Activated CD4-positive, CD25-positive, alpha-beta regulatory T cell treated with anti-CD3 and anti-CD28 coated beads, Interleukin-2, amount 50 U/mL, for 16 hours (primary cell): ENCODE measurements at places on chromosomes 11 and 22.

DNA sequence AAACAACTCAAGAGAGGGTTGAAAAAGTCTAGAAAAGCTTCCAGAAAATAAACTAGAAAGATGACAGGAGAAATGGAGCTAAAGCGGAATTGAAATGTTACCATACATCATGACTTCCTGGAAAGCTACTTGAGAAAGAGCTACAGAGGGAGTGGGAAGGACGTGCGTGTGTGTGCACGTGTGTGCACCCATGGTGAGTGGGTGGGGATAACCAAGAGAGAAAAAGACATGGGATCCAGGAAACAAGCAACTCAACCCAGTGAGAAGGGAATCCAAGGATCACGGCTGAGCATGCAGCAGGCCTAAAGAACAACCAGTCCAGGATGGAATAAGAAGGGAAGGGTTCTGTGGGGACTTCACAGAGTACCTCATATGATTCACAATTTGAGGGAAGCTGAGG is 21.6 kb downstream of the APOL1 start:
- no peak for DNase-seq

GRCh38 chr22:49540084-49540912 is 287.4 kb downstream of the BRD1 start:
- DNase-seq = no peak

DNA sequence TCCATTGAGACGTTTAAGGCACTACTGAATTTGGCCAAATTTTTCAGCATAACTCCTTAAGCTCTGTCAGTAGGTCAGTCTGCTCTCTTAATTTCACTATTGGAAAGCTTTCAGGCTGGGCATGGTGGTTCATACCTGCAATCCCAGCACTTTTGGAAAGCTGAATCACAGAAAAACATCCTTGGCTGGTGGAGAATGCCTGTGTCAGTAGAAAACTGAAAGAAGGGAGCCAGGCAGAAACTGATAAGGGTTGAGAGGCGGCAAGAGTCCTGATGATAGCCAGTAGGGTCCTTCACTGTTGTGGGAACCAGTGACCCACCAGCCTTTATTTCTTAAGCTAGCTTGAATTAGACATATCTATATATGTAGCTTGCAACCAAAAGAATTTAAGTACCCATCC is 22.6 kb downstream of the NEU3 start:
- no peak for DNase-seq

- DNase-seq = no peak
Measured at GRCh38 chr22:38109371-38110001, 998 bp downstream of the BAIAP2L2 start.

DNA sequence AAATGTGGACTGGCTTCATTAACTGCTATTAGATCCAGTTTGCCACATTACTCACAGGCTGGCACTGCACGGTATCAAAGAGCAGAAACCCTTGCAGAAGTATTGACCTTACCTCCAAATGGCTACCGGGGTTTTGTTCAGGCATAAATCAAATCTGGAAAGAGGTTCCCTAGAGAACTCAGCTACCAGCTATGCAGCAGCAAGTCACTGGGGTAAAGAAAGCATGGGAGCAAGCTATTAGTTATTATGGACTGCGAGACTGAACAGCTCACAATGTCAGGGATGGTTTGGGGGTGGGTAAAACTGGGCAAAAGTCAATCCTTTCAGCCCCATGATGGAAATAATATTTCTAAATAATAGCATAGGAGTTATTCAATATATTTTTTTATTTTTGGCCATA is 128.1 kb downstream of the FANCF start:
- no peak for DNase-seq

DNA sequence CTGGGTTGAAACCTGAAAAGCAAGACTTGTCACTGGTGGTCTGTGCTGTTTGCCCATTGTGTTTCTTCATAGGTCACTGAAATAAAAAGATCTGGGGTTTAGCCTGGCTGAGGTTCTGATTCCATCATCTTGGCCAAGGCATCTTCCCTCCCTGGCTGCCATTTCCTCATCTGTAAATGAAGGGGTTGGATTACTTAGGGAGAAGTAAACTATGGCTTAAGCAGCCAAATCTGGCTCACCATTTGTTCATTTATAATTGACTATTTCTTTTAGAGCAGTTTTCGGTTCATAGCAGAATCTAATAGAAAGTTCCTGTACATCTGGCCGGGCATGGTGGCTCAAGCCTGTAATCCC is 52.3 kb upstream of the YWHAH start:
- no peak for DNase-seq

DNA sequence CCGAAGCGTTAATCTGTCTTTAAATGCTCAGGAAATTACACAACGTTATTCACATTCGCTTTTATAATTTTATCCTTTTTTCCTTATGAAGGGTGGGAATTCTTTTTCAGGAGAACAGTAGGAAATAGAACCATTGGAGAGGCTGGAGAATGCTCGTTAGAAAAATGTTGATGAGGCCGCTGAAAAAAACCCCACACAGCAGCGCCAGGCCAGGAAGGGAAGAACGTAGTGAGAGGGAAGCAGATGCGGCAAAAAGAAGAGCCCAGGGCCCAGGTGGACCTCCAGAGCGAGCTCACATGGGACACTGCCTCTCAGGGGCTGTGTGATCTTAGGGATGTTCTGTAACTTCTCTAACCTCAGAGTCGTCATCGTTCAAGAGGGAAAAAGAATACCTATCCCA is 691.6 kb downstream of the OPCML start:
- no peak for DNase-seq

DNA sequence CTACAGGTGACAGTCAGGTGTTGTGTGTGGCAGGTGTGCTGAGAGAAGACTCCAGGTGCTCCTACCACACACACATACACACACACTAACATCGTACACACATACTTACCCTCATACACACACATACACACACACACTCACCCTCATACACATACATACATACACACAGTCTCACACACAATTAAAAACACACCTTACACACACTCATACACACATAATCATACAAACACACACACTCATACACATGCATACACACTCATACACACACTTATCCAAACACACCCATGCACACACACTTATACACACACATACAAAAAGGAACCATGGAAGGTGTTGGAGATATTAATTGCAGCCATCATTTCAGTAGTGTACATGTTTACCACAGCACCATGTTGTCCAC is 4.6 kb downstream of the KRTAP5-3 start:
- DNase-seq = no peak

DNA sequence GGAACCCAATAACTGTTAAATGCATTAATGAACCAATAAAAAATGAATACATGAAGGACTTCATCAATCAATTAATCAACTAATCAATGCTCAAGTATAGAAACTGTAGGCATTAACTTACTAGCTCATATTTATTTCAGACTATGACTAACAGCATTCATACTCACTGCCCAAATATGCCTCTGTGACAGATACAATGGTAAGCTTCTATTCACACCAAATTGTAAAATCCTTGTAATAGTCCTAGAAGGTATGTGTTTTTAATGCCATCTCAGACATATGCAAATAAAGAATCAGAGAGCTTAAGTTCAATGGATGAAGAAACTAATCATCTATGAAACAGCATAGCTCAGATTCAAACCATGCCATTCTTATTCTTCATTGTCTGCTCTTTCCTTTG is 1253.6 kb upstream of the TENM4 start:
- DNase-seq = no peak

- DNase-seq = no peak
Measured at GRCh38 chr11:109964487-109964886, 128.7 kb upstream of the ZC3H12C start.

- no peak for DNase-seq
Measured at GRCh38 chr11:59204746-59205145, 8.0 kb downstream of the MPEG1 start.

- no peak for DNase-seq
Measured at GRCh38 chr11:62806611-62807121, 1.4 kb upstream of the NXF1 start.

GRCh38 chr22:46417769-46418168 is 82.3 kb downstream of the TRMU start:
- no peak for DNase-seq

DNA sequence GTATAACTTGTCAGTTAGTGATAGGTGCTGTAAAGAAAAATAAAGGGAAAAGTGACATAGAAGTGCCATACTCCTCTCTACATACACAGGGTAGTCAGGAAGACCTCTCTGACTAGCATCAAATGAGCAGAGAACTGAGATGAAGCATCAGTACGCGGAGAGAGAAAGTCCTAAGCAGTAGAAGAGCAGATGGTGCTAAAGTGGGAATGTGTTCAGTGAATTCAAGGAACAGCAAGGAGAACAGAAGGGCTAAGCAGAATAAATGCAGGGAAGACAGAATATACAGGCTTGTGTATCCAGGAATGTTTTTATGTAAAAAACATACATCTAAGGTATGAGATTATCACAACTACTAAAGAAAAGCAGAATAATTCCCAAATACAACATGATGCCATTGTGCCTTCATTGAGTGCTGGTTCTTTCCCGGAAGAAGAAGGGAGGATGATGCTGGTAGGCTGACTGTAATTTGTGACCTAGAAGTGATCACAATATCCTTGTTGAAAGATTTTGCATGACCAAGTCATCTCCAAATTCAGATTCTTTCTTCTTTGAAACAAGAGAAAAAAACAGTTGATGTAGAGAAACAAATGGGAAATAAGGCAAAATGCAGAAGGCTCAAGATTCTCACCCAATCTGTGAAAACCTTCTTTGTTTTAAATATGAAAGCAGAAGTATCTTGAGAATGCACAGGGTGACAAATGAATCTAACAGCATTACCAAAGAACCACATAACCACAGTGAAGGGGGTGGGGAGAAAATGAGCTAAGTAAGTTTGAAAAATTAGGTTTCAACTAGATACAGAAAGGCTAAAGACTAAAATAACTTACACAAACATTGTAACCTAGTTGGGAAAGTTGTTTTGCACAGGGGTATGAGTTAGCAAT is 20.5 kb downstream of the MRE11 start:
- no peak for DNase-seq

DNA sequence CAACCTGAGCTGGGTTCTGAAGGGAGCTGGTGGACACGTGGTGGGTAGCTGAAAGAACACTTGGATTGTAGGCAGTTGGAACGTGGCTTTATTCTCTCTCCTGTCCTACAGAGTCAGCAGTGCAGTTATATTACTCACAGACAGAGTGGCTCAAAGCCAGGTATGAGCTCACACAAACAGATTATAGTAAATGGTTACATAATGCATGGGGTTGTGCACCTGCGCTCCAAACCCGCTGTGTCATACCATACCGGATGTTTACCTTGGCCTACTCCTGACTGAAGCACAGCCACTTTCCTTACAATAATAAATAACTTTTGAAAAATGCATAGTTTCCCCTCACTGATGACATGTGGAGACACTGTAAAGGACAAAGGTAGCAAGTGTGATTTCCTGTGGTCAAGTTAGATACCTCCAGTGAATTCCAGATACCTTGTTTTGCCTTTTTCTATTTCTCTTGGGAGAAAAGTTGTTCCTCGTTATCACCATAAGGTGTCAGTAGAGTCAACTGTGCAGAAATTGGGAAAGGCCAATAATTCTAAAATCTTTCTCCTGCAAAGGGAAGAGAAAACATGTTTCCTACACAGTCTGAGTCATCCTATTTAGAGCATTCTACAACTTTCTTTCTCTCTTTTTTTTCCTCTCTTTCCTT is 13.5 kb downstream of the MS4A6A start:
- no peak for DNase-seq

DNA sequence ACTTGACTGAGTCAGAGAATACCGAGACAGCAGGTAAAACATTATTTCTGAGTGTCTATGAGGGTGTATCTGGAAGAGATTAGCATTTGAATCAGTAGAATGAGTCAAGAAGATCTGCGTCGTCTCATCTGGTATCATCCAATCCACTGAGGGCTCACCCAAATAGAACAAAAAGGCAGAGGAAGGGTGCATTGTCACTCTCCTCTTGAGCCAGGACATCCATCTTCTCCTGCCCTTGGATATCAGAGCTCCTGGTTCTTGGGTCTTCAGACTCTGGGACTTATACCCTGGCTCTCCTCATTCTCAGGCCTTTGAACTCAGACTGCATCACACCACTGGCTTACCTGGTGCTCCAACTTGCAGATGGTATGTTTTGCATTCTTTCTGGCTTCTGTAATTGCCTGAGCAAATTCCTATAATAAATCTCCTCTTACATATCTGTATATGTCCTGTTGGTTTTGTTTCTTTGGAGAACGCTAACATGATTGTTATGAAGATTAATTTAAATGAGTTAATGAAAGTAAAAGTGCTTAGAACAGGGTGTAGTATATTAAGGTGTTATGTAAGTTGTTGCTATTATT is 49.3 kb downstream of the ME3 start:
- no peak for DNase-seq

- no peak for DNase-seq
Measured at GRCh38 chr11:95466416-95466815, 235.4 kb upstream of the SESN3 start.

DNA sequence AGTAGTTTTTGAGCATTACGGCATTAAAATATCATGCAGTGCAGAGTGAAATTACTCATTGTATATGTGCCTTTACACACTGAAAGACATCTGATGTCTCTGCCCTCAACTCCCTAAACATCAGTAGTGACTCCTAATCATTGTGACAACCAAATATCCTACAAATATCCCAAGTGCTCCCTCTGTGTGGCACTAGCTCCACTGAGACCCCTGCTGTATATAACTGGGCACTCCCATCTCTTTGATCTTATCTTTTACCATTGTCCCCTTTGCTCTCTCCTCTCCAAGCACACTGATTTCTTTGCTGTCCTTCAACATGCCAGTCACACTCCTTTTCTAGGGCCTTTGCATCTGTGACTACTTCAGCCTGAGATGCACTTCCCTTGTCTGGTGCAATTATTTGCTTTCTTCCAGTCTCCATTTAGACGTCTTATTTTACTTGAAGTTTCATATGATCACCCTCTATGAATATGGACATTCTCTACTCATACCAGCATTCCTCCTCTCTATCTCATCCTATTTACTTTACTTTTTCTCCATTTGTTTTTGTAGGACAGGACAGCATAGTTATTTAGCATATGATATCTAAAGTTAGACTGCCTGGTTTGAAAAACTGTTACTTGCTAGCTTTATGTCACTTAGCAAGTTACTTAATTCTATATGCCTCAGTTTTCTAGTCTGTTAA is 2.4 kb downstream of the SLC5A12 start:
- no peak for DNase-seq

GRCh38 chr11:75342231-75342918 is 9.1 kb downstream of the ARRB1 start:
- DNase-seq = no peak

- DNase-seq = no peak
Measured at GRCh38 chr11:117979481-117980211, 6.5 kb upstream of the IL10RA start.

GRCh38 chr11:111427471-111427912 is 48.4 kb upstream of the POU2AF1 start:
- DNase-seq = no peak
